ENCODE measurements at places on chromosomes 2 and 18. TPM values are rescaled to one million over a fixed set of nuclear protein-coding genes. Genes with fewer than 3 reads are reported as not detected.

CNDP2 gene
- total RNA-seq: 124 TPM

UPP2 gene
- total RNA-seq: not detected

IL37 gene
- not detected for total RNA-seq

GCFC2 gene
- 16.3 TPM for total RNA-seq

DQX1 gene
- total RNA-seq: not detected

KCNG2 gene
- 0.51 TPM for total RNA-seq

MYO7B gene
- not detected for total RNA-seq

ARHGAP15 gene
- total RNA-seq: not detected

FEV gene
- total RNA-seq: not detected

ZDBF2 gene
- total RNA-seq: 22.1 TPM

DUSP2 gene
- total RNA-seq: 0.98 TPM

Measured in dermis blood vessel endothelial cell (primary cell).